Omental fat pad (tissue), 4 donors: ENCODE measurements at places on chromosomes 13 and 19.

DNA sequence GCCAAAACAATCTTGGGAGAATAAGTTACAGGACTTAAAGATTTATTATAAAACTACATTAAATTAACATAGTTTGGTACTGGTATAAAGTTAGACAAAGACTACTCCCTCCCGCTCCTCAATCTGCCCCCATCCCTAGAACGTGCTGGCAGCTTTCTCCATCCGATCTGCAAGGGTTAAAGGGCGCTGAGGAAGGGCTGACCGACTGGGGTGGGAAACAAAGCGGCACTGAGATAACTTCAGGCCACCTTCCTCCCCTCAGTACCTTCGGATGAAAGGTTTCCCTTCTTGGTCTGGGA lies 790 bp upstream of the SUGT1 start:
- no peak for DNase-seq

DNA sequence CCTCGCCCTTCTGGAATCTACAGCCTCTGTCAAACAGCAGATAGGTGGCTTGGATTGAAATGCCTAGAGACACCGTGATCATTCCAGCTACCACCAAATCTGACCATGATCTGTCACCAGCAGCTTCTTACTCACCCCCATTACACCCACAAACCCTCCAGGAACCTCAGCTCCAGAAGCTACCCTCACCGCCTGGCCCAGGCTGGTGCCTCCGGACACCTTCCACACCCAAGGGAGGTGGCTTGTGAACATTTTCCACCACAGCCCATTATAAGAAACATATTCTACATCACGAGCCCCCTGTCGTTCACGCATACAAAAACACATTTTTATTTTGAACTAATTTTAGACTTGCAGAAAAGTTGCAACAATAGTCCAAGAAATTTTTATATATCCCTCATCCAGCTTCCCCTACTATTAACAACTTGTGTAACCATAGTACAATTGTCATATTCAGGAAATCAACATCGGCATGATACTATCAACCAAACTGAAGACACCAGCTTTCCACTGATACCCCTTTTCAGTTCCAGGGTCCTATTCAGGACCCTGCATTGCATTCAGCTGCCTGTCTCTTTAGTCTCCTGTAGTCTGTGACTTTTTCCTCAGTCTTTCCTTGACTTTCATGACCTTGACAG lies 15.4 kb upstream of the UBE2L5 start:
- DNase-seq, result no peak

DNA sequence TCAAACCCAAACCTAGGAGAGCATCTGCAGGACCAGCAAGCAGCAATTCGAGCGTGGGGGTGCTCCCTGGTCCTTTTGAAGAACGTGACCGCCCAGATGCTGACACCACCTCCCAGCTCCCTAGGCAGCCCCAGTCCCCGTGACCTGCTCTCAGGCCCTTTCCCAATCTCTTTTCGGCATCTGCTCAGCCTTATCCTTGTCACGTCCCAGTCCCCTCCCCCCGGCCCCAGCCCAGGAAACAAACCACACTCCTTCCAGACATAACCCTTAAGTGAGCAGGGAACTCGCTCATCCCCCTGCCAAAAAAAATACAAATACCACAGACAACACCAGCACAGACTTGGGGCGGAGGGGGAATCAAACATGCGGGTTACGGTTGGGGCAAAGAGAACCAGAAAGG lies 3.3 kb downstream of the MLLT1 start:
- DNase-seq, result no peak

DNA sequence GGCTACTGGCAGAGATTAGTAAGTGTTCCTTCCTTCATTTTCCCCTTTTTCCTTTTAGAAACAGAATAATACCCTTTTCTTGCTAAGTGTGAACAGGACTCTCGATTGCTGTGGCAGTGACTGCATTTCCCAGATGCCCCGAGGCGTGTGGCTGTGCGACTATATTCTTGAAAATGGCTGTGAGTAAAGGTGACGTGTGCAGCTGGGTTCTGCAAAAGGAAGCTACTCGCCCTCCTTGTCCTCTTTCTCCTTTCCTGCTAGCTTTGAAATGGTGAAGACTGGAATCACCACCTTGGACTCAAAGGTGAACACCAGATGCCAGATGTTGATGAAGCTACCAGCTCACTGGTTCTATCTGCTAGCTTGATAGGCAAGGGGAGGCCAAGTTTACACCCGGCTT lies 121.4 kb downstream of the MIPEP start:
- no peak for DNase-seq

- no peak for DNase-seq
Measured at GRCh38 chr19:32168606-32169005, 176.8 kb upstream of the ZNF507 start.

- DNase-seq, result no peak
Measured at GRCh38 chr13:77429320-77430142, 102.6 kb upstream of the MYCBP2 start.

DNA sequence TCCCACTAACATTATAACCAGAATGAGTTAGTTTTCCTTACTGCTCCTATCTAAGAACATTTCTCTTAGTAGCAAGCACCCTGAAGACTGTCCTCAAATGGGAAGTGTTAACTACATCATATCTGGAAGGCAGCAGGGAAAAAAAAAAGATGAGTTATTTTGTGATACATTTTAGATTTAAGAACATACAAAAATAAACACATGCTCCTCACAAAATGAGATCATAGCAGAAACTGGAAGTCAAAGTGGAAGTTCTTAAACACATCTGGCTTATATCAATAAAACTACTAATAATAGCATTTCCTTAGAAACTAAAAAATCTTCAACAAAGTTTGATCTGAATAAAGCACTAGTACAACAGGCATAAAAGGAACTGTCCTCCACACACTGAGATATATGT lies 70.4 kb downstream of the SLITRK6 start:
- no peak for DNase-seq

- no peak for DNase-seq
Measured at GRCh38 chr19:50906217-50906616, 5.0 kb downstream of the KLK4 start.

DNA sequence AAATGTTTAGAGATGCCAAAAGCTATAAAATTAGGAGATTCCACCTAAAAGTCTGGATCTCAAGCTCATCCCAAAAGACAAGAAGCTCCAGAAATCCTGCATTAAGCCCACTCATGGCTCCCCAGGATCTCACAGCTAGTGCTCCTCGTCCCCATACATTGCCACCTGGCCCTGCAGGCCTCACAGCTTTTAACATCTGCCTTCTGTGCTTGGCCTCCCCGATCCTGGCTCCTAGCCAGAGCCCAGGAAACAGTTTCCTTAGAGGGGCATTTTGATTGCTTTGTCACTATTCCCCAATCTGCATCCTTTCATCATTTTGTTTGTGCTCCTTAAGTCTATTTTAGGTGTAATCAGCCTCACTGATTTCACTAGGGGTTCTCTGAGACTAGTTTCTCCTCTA lies 14.5 kb upstream of the DCT start:
- DNase-seq, result no peak

DNA sequence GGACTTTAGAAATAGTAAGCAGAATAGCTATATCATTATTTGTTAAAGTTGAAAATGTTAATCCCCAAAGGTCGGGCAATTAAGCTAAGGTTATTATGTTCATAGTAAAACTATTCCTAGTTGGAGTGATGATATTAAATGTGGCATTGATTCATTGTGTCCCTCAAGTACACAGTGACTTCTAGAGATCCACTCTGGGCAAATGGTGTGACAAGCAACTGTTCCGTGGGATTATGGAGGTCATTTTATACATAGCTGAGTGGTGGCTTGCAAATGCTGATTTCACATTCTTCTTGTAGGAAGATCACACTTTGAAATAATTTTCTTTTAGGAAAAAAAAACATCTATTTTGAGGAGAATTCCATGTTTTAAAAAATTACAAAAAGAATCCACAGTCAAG lies 317.8 kb downstream of the ATP8A2 start:
- no peak for DNase-seq

- DNase-seq, result no peak
Measured at GRCh38 chr19:6239401-6239844, 40.4 kb downstream of the MLLT1 start.

DNA sequence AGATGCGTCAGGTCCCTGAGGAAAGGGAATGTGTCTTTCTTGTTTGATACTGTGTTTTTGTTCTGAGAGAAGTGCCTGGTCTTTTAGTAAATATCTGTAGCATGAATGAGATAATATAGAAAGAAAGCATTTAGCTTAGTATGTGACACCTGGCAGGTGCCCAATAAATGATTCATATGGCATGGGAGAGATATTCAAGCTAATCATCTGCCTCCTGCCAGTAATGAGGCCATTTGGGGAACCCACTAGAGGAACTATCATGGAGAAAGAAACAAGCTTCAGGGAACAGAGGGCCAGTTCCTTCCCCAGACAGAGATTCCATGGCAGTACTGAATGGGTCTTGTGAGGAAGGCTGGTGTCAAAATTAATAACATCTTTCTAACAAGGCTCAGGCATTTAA lies 603.9 kb downstream of the DCT start:
- DNase-seq, result no peak

DNA sequence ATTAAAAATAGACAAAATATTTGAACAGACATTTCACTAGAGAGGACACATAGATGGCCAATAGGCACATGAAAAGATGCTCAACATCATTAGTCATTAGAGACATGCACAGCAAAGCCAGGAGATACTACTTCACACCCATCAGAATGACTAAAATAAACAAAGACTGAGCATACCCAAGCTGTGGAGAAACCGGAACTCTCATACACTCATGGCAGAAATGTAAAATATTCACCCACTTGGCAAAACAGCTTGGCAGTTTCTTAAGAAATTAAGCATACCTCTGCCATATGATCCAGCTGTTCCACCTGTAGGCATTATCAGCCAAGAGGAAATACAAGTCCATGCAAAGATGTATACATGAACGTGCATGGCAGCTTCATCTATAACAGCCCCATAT lies 213.4 kb downstream of the TSHZ3 start:
- DNase-seq, result no peak

DNA sequence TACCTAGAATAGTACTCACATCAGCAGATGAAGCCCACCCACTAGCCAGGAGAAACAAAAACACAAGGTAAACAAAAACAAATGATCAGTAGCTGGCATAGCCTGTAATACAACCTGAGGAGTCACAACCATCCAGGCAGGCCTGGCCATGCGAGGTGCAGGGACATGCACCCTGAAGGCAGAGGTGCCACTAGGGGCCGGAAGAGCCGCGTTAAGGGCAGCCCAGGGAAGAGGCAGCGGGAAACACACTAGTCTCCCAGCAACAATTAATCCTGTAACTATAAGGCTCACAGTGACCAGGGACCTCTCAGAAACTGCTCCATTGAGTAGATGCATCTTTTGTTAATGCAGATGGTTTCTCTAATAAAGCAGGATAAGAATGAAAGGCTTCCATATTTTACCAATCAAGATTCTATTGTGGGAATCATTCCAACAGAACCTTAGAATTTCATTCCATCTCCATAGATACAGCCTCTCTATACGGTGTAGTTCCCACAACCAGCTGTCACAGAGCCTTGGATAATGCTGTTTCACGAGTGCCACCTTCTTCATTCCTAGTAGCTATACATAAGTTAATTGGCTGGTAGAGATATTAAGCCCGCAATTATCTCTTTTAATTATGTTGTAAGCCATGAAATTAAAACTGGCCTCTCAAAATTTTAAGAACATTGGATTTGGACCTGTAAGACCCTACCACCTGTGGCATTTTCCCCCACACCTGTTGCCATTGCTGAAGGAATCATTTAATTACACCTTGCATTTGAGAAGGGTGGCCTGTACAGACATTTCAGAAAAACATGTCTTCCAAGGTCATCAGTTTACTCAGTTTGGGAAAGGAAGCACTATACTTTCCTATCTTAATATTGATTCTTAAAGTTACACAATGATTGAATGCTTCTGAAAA lies 28.7 kb downstream of the ANKRD10 start:
- no peak for DNase-seq

- no peak for DNase-seq
Measured at GRCh38 chr19:1481893-1482360, 2.9 kb upstream of the C19orf25 start.
